Thyroid gland (tissue), 4 donors: ENCODE measurements at places on chromosomes 5 and 9. TPM values are rescaled to one million over a fixed set of nuclear protein-coding genes. Genes with fewer than 3 reads are reported as not detected.
A peak's percentile ranks its signal among the peaks of the same experiment; 100 is the strongest.

DNA sequence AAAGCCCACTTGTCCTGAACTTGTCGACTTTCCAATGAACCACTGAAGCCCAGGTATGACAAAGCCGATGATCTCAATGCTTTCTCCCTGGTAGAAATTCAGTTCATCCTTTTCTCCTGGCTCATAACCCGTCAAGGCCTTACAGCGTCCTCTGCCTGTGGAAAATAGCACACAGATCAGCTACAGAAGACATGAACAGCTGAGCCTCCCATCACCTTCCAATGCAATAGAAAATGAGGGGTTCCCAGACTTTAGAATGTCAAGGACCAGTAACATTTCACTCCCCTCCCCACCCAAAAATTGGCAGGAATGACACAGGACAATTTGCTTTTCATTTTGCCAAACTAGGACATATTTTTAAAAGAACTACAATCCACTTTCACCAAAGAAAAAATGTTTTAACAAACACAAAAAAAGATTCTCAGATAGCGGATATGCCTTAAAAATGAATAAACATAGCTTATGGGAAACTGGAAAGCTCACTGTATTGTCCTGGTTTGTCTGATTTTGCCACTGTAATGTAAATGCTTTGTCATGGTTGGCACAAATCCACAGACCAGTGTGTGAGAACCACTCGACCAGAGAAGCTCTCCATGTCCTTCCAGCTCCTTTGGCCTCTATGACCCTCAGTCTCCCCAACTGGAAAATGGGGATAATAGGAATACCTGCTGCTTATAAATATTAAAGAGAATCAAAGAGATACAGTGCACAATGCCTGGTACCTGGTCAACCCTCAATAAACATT, 24.4 kb downstream of the SH3TC2 start:
- H3K36me3 ChIP-seq = no peaks in the 10 kb centered on the region
- H3K4me3 ChIP-seq = no peak overlapping the region
- no peaks in the 10 kb centered on the region for H3K27me3 ChIP-seq

- peaks cover 17% of the 10 kb centered on the region for H3K36me3 ChIP-seq
- peaks cover 26% of the 10 kb centered on the region for H3K4me1 ChIP-seq
- no peak for DNase-seq
- no peak overlapping the region for H3K4me3 ChIP-seq
- H3K27ac ChIP-seq = no peak overlapping the region
These were observed 29.7 kb upstream of the LTC4S start for GRCh38 chr5:179764056-179764455.

DNA sequence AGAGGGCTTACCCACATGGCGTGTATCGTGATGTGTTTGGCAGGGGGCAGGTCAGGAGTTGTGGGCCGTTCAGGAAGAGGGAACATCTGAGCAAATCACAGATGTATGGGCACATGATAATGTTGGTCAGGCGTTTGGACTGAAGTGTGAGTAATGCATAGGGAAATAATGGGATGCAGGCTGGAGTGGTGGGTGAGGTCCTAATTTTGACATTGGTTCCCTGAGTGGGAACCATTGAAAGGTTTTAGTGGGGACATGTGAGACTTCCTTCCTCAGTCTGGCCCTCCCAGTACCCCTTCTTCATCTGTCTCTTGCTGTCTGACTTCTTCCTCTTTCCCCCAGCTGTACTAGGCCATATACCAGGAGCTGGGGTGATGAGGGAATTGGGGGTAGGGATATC, 7.6 kb downstream of the OTULIN start:
- no peak for DNase-seq
- H3K27me3 ChIP-seq = no peaks in the 10 kb centered on the region
- peaks cover 5% of the 10 kb centered on the region for H3K4me1 ChIP-seq
- H3K27ac ChIP-seq = no peak overlapping the region
- no peaks in the 10 kb centered on the region for H3K36me3 ChIP-seq

- no peaks in the 10 kb centered on the region for H3K27me3 ChIP-seq
- DNase-seq = no peak
- H3K4me3 ChIP-seq = no peak overlapping the region
- no peak overlapping the region for H3K27ac ChIP-seq
These were observed 373.2 kb upstream of the ACTBL2 start for GRCh38 chr5:57855831-57856230.

GRCh38 chr5:14202462-14202861, 59.3 kb downstream of the TRIO start:
- H3K27ac ChIP-seq = no peak overlapping the region
- no peaks in the 10 kb centered on the region for H3K36me3 ChIP-seq
- DNase-seq = no peak
- H3K27me3 ChIP-seq = no peaks in the 10 kb centered on the region
- H3K4me1 ChIP-seq = peaks cover 5% of the 10 kb centered on the region

- no peak overlapping the region for H3K27ac ChIP-seq
- H3K36me3 ChIP-seq = no peaks in the 10 kb centered on the region
- no peak overlapping the region for H3K4me3 ChIP-seq
- H3K27me3 ChIP-seq = no peaks in the 10 kb centered on the region
- no peak for DNase-seq
- H3K4me1 ChIP-seq = peaks cover 45% of the 10 kb centered on the region
These were observed 6.6 kb downstream of the TJP2 start for GRCh38 chr9:69180670-69181069.

DNA sequence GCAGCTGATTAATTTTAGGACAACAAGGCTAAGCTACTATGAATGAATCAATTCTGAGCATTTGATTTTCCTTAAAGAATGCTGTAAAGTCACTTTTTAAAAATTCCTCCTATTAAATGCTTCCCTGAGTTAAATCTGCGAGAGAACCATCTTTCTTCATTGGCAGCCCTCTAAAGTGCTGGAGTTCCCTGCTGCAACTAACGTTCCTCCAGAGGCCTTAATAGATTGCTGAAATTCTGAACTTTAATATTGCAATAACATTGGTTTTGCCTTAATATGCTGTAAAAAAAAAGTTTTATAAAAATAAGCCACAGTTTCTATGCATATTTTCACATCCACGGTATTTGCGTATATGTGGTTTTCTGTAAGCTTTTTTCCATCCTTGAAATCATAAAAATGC, 298.0 kb upstream of the PIK3R1 start:
- H3K27me3 ChIP-seq = no peaks in the 10 kb centered on the region
- no peak for DNase-seq
- H3K27ac ChIP-seq = no peak overlapping the region
- H3K4me3 ChIP-seq = no peak overlapping the region
- no peaks in the 10 kb centered on the region for H3K4me1 ChIP-seq

DNA sequence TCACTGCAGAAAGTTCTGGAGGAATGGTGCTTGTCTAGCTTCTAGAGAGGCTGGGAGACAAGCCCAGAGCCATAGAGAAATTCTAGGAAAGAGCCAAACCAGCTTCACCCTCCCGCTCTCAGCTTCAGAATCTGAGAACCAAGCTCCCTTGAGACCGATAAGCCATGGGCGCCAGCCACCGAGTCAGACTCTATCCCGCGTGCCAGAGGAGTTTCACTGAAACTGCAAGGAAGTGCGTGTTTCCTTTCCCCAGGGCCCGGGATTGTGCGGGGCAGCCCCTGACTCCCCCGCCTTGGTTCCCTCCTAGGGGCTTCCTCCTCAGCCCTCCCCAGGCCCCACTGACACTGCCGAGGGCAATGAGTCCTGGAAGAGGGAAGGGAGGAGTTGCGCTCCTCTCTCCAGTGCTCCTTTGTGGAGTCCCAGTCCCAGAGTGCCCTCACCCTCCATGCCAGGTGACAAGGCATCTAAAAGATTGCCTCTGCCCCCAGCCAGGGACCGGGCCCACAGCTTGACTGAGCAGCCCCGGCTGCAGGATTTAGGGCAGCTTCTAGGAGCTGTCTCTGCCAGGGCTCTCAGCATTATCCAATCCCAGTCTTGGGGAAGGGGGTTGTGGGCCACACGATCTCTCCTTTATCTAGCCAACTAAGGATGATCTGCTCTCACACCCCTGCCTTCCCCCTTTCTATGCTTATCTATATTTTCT, 18.4 kb upstream of the TCF7 start:
- no peak overlapping the region for H3K27ac ChIP-seq
- H3K4me1 ChIP-seq = no peaks in the 10 kb centered on the region
- H3K36me3 ChIP-seq = no peaks in the 10 kb centered on the region
- DNase-seq = no peak

DNA sequence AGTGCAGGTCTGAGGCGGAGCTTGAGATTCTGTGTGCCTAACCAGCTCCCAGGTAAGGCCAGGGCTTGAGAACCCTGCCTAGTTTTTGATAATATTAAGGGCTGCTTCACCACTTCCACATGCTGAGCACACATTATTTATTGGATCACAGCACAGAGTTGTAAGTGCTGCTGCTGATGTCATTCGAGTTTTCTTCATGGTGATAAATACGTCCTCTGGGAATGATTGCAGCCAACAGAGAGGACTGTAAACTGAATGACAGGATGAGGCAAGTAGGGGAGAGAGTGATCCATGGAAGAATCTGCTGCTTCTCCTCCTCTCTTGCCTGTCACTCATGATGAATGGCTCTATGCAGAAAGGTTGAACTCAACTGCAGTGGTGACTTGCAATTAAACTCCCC, 77.9 kb upstream of the VPS13A start:
- H3K27me3 ChIP-seq = no peaks in the 10 kb centered on the region
- DNase-seq = no peak
- H3K36me3 ChIP-seq = no peaks in the 10 kb centered on the region
- no peak overlapping the region for H3K4me3 ChIP-seq
- no peak overlapping the region for H3K27ac ChIP-seq

DNA sequence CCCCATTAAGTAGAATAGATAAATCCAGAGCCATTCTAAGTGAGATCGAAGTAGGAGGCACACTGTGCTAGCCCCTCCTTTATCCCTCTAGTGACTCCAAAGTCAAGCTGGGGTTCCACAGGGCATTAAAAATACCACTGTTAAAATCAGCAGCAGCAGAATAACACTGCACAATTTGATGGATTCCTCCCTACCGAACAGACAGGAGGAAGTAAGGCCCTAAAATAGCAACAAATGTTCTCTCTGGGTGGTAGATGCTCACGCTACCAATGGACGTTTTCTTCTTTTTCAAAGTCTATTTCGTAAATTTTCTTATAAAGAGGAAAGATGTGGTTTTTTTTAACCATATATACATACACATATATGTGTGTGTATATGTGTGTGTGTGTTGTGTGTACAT, 54.4 kb downstream of the FBXW11 start:
- no peaks in the 10 kb centered on the region for H3K27me3 ChIP-seq
- H3K4me1 ChIP-seq = peaks cover 37% of the 10 kb centered on the region
- no peak overlapping the region for H3K27ac ChIP-seq
- no peak for DNase-seq

DNA sequence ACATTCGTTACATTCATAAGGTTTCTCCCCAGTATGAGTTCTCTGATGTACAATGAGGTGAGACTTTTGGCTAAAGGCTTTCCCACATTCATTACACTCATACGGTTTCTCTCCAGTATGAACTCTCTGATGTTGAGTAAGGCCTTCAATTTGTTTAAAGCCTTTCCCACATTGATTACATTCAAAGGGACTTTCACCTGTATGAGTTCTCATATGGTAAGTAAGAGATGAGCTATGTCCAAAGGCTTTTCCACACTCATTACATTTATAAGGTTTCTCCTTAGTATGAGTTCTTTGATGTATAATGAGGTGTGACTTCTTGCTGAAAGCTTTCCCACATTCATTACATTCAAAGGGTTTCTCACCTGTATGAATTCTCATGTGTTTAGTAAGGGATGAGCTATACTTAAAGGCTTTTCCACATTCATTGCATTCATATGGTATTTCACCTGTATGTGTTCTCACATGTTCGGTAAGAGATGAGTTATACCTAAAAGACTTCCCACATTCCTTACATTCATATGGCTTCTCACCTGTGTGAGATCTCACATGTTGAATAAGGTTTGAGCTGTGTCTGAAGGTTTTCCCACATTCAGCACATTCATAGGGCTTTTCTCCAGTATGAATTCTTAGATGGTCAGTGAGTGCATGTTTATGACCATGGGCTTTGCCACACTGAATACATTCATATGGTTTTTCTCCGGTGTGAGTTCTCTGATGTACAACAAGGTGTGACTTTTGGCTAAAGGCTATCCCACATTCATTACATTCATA, 13.5 kb downstream of the ZFP37 start:
- H3K27me3 ChIP-seq = no peaks in the 10 kb centered on the region
- H3K27ac ChIP-seq = no peak overlapping the region
- no peak overlapping the region for H3K4me3 ChIP-seq
- H3K4me1 ChIP-seq = no peaks in the 10 kb centered on the region
- DNase-seq = no peak
- peaks cover 46% of the 10 kb centered on the region for H3K36me3 ChIP-seq

GRCh38 chr9:131272212-131272611, 4.1 kb downstream of the FAM78A start:
- no peak for DNase-seq
- H3K27ac ChIP-seq = no peak overlapping the region
- no peak overlapping the region for H3K4me3 ChIP-seq

GRCh38 chr5:74477761-74478160, 162.8 kb downstream of the ENC1 start:
- H3K36me3 ChIP-seq = no peaks in the 10 kb centered on the region
- H3K27ac ChIP-seq = no peak overlapping the region
- H3K4me1 ChIP-seq = no peaks in the 10 kb centered on the region
- H3K4me3 ChIP-seq = no peak overlapping the region
- no peak for DNase-seq

GRCh38 chr5:921456-922435, 29.1 kb downstream of the TRIP13 start:
- H3K4me3 ChIP-seq = no peak overlapping the region
- peaks cover 7% of the 10 kb centered on the region for H3K4me1 ChIP-seq
- no peak overlapping the region for H3K27ac ChIP-seq
- no peaks in the 10 kb centered on the region for H3K36me3 ChIP-seq

GRCh38 chr9:75087289-75087823, 599 bp downstream of the NMRK1 start:
- H3K27ac ChIP-seq = peak overlapping the region; percentile 99
- H3K4me3 ChIP-seq = peak overlapping the region; percentile 76
- H3K4me1 ChIP-seq = peaks cover 44% of the 10 kb centered on the region
- no peaks in the 10 kb centered on the region for H3K36me3 ChIP-seq
- H3K27me3 ChIP-seq = no peaks in the 10 kb centered on the region
- peak; percentile 76 for DNase-seq

GRCh38 chr5:59874675-59875074, 18.9 kb downstream of the PDE4D start:
- no peaks in the 10 kb centered on the region for H3K4me1 ChIP-seq
- DNase-seq = no peak
- H3K27ac ChIP-seq = no peak overlapping the region
- no peak overlapping the region for H3K4me3 ChIP-seq
- no peaks in the 10 kb centered on the region for H3K36me3 ChIP-seq

DNA sequence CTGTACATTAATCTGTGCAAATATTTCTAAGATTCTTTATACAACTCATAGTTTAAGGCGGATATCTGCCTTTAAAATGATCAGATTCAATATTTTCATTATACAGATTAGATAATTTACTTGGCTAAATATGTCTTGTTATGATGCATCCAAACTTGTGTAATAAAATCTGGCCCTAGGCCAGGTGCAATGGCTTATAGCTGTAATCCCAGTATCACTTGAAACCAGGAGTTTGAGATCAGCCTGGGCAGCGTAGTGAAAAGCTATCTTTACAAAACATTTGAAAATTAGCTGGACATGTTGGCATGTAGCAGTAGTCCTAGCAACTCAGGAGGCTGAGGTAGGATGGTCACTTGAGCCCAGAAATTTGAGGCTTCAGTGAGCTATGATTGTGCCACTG, 2002.2 kb upstream of the ACO1 start:
- H3K36me3 ChIP-seq = no peaks in the 10 kb centered on the region
- no peak overlapping the region for H3K4me3 ChIP-seq
- DNase-seq = no peak
- H3K27me3 ChIP-seq = no peaks in the 10 kb centered on the region

GRCh38 chr9:137103206-137103999, 11.1 kb downstream of the DPP7 start:
- no peaks in the 10 kb centered on the region for H3K4me1 ChIP-seq
- H3K4me3 ChIP-seq = no peak overlapping the region
- H3K36me3 ChIP-seq = peaks cover 61% of the 10 kb centered on the region
- no peak overlapping the region for H3K27ac ChIP-seq
- no peak for DNase-seq
- no peaks in the 10 kb centered on the region for H3K27me3 ChIP-seq

The AQP3 gene
- total RNA-seq = 1.0 TPM

The GPR150 gene
- not detected for total RNA-seq

The MLANA gene
- total RNA-seq = not detected
